ENCODE measurements at places on chromosomes 1 and 21.

GRCh38 chr21:38258521-38259485 lies 2.0 kb downstream of the KCNJ15 start:
- DNase-seq = no peak
- H3K36me3 ChIP-seq = no peaks in the 10 kb centered on the region

DNA sequence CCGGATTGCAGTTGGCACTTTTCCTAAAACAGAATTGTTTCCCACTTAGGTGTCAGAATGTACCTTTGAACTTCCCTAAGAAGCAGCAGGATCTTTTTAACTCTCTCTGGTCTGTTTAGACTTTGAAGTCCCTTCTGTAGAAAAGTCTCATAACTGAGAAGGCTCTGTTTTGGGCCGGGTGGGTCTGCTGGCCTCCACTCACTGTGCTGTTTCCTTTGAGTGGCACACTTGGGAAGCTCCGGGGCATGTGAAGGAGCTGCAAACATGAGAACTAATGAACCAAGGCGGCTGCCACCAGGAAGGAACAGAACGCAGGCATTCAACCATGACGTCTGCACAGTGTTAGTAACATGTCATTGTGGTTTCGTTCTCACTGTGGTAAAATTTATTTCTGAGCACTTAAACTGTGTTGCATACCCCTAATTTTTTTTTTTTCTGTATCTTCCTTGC lies 19.5 kb upstream of the NCMAP start:
- peaks cover 4% of the 10 kb centered on the region for H3K27me3 ChIP-seq
- H3K27ac ChIP-seq = peak overlapping the region; percentile 92
- no peaks in the 10 kb centered on the region for H3K36me3 ChIP-seq
- H3K4me1 ChIP-seq = peaks cover 20% of the 10 kb centered on the region

- H3K36me3 ChIP-seq = no peaks in the 10 kb centered on the region
- DNase-seq = no peak
- no peaks in the 10 kb centered on the region for H3K4me1 ChIP-seq
- peaks cover 41% of the 10 kb centered on the region for H3K27me3 ChIP-seq
- no peak overlapping the region for H3K4me3 ChIP-seq
Observed at GRCh38 chr1:30684881-30685795, 38.2 kb downstream of the MATN1 start.

DNA sequence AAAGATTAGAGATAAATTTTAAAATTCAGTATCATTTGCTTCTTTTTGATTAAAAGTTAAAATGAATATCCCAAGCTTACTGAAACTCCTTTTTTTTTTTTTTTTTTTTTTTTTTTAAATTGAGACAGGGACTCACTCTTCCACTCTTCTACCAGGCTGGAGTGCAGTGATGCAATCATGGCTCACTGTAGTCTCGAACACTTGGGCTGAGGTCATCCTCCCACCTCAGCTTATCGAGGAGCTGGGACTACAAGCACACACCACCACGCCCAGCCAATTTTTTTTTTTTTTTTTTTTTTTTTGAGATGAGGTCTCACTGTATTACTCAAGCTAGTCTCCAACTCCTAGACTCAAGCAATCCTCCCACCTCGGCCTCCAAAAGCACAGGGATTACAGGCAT lies 92.1 kb upstream of the RGS18 start:
- H3K27ac ChIP-seq = no peak overlapping the region
- no peaks in the 10 kb centered on the region for H3K27me3 ChIP-seq
- H3K4me1 ChIP-seq = no peaks in the 10 kb centered on the region

- H3K27me3 ChIP-seq = peaks cover 12% of the 10 kb centered on the region
- H3K27ac ChIP-seq = no peak overlapping the region
- DNase-seq = no peak
- H3K4me1 ChIP-seq = peaks cover 12% of the 10 kb centered on the region
Observed at GRCh38 chr1:108533351-108534083, 26.4 kb upstream of the EEIG2 start.

Data from natural killer cell treated with Interleukin-12 subunit alpha and Interleukin-12 subunit beta and Interleukin-15 and Interleukin-18, amount 100 ng/mL, for 72 hours (primary cell).